ENCODE measurements at places on chromosomes 1 and 21.

- DNase-seq = no peak
These were observed 36.7 kb upstream of the IL20 start for GRCh38 chr1:206828765-206829164.

- no peak for DNase-seq
These were observed 207.6 kb upstream of the NFIA start for GRCh38 chr1:60874718-60875117.

GRCh38 chr1:164518692-164519332, 40.2 kb upstream of the PBX1 start:
- no peak for DNase-seq

- no peak for DNase-seq
These were observed 143.6 kb upstream of the LMO4 start for GRCh38 chr1:87185077-87185476.

DNA sequence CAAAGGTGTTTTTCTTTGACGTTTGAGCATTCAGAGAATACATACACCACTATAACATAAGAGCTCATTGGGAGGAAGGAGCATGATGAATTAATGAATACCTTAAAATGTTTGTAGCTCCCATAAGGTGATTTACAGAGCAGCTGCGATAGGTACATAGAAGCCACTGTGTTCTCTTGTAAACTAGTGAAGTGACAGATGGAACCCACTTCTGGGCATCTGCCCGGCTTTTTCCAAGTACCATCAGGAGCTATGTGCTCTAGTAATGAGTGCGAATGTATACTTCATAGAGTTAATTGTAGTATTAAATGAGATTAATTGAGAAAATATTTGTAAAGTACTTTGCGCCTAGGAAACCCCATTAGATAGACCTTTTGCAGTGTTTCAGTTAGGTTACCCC, 48.4 kb downstream of the HENMT1 start:
- no peak for DNase-seq

DNA sequence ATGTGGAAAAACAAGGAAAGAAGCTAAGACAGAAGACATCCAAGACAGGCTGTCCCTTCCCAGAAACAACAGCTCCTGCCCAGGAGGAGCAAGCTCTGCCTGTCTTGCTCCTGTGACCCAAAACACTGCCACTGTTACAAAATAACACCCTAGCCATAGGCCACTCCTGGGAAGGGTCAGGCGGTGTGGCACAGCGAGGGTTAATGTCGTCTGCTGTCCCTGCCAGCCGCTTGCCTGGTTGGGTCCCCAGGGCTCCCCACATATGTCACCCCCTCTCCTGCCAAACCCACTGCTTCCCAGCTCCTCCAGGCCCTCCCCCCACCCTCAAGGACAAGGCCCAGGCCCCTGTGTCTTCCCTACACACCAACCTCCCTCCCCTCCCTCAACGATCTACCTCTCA, 3.9 kb upstream of the NHLH1 start:
- no peak for DNase-seq

GRCh38 chr1:57546549-57547330, 122.9 kb upstream of the DAB1 start:
- no peak for DNase-seq

GRCh38 chr1:21601278-21602048, 67.7 kb downstream of the RAP1GAP start:
- no peak for DNase-seq

DNA sequence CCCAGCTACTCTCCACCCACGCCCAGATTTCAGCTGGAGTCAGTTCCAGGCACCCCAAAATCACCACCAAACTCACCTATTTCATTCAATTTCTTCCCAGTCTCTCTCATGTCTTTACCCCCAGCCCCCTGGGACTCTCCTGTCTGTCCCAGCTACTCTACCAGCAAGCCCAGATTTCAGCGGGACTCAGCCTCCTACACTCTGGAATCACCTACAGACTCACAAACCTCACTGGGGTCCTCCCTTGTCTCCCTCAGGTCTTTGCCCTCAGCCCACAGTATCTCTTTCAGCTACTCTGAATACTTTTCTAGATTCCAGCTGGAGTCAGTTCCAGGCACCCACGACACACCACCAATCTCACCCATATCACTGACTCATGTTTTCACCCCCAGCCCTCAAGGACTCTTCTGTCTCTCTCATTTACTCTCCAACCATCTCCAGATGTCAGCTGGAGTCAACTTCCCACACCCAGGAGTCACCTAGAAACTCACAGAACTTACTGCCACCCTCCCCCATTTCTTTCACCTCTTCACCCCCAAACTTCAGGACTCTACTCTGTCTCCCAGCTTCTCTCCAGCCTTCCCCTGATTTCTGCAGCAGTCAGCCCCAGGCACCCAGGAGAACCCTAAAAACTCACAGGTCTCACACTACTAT, 1529.3 kb upstream of the TPTE start:
- DNase-seq = no peak

DNA sequence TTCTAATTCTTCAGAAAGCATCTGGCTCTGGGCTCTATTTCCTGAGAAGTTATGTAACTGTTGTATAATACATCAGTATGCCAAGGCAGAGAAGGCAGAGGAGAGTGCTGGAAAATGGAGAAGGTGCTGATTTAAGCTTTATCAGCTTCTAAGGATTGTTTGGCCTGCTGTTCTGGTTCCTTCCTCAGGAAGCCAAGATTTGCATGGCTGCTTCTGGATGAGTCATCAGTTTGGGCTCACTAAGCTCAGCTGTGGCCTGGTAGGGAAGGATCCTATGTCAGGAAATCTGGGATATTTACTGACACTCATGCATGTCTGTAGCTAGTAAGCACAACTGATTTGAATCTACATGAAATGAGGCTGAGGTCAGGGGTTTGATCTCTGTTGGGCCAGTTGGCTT, 73.2 kb upstream of the ADGRL4 start:
- no peak for DNase-seq

GRCh38 chr1:92951141-92951582, 10.1 kb downstream of the DIPK1A start:
- DNase-seq = no peak

- no peak for DNase-seq
These were observed at the start of gene C1orf94 for GRCh38 chr1:34176830-34177603. C1orf94 (plus strand) TSS chr1:34176907; CDS start chr1:34177790, 883 bp downstream.

DNA sequence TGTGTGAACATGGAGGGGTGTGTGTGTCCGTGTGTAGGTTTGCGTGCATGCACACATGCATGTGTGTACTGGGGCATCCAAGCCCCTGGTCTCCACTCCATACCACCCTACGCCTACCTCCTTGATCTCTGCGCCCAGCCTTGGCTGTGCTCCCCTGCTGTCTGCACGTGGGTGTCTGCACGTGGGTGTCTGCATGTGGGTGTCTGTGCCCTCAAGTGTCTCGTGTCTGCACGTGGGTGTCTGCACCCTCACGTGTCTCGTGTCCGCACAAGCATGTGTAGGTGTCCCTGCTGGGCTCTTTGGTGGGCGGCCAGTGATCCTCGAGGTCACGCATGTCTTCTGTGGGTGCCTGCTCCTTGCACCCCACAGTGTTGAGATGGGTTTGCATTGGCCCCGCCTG, 21.1 kb downstream of the RNF223 start:
- no peak for DNase-seq

DNA sequence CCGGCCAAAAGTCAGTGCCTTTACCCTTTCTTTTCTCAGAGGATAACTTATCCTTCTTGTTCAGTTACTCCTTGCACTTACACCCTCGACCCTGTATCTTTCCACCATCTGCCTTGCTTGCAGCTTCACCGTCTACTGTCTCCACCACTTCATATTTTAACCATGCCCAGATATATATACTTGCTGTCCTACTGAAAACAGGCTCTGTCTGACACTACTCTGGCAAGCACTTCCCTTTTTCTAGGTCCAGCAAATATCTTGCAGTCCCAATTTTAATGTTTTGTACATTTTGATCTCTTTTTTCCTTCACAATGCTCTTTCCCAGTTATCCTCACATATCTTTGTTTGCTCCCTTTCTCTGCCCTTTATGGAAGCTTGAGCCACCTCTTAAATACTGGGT, 308.6 kb downstream of the TPR start:
- DNase-seq = no peak

- no peak for DNase-seq
These were observed 10.9 kb downstream of the GJA8 start for GRCh38 chr1:147913362-147913942.
